ENCODE measurements at places on chromosomes 12 and 14. TPM values are rescaled to one million over a fixed set of nuclear protein-coding genes. Genes with fewer than 3 reads are reported as not detected.

Gene SSPN
- 30.3 TPM for total RNA-seq

- DNase-seq, result no peak
Observed at GRCh38 chr14:83478741-83479140, 1945.1 kb upstream of the SEL1L start.

DNA sequence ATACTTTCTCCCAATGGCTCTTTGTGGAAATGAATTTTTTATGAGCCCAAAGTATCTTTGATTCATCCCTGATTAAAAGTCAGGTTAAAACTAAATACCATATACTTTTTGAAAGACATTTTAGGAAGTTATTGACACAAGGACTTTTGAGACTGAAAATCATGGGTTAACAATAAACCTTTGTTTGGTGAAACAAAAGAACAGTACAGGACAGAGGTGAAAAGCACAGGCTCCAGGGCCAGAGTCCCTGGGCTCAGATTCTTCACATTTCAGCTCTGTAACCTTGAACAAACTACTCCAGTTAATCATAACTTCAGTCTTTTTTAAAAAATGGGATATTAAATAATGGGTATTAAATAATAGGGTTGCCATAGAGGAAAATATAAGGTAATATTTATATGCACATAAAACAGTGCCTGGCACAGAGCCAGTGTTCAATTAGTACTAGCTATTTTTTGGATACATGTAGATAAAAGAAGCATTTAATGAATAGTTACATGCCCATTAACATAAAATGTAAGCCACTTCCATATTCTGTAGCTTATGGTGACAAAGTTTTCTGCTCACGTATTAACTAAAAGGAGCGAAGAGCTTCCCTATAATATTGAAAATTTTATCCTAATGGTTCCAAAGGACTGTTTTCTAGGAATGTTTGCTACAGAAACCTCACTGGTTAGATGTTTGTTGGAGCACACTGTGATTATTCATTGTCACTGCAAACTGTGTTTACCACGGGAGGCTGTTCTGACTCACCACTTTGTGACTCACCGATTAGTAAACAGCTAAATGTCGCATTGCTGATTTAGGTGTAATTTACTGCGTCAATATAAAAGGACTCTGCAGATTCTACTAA lies 255.4 kb downstream of the DAD1 start:
- DNase-seq, result no peak

Gene PNP
- total RNA-seq, result 8.6 TPM

All from sigmoid colon (tissue), 7 donors.